DMS79 treated with DMSO at 0.1 percent for 48 hours (cell line): ENCODE measurements at places on chromosomes 1 and 21.

DNA sequence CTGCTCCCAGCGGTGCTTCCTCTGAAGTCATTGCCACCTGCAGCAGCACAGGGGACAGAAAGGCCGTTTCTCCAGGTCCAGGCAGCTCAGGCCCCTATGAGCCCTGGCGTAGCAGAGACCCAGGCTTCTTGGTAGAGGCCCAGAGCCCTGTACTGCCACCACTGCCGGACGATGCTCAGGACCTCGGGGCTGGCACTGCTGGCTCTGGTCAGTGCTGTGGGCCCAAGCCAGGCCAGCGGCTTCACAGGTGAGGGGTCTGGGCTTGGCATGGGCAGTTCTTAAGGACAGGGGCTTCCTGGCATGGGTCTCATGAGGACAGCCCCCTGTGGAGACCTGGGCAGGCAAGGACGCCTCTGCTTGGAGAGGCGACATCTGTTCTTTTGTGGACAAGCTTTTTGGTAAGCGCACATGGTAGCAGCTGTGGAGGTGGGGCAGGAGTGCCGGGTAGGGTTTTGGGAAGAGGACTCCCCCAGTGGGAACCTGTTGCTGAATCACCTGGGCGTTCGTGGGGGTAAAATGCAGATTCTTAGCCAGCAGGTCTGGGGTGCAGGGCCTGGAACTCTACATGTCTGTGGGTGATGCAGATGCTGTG is at the start of gene UMODL1:
TSS of gene UMODL1 (plus strand) at position 172 of the 592 bp plus-strand sequence. CDS start at position 172, 0 bp downstream.
- no peak for DNase-seq

DNA sequence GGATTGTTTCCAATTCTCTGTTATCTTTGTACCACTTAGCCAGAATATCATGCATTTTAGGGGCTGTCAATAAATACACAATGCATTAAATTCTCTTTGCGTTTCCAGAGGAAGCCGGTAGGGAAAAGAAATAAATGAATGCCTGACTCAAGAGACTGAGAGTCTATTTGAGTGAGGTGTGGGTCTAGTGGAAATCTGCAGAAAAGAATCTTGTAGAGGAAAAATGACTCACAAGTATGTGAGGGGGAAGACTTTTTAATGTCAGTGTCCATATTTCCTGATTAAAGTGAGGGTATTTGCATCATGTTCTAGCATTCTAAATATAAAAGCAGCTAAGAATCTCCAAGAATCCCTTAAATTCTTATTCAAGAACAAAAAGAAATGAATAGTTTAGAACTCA is 271.1 kb downstream of the PTPRC start:
- DNase-seq = no peak

DNA sequence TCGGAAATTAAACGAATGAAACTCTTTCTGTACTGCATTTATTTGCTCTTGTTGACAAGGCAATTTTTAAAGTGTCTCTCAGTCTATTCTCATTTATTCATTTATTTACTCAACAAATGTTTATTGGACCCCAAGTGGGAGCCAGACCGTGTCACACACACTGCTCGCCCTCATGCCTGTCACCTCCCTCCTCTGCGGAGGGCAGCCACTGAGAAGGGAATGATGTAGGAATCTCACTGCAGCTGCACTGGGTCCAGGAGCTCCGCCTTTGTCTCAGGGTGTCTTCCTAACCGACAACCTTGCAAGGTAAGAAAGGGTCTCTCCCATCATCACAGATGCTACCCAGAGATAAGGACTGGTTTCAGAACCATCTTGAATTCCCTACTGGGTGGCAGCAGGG is 14.1 kb upstream of the KLHDC7A start:
- no peak for DNase-seq

DNA sequence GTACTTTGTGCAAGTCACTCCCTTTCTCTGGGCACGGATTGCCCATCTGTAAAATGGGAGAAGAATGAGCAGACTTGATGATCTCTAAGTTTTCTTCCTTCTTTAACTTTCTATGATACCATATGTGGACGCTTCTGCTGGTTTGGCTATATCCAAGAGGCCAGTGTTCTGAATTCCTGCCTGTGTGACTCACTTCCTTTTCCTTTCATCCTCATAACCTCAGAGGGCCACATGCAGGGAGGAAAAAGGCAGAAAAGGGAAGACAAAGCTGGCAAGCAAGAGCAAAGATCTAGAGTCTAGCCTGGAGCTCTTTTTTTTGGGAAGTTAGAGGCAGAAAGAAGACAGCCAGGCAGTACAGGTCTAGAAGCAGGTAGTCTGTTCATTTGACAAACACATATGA is 151.2 kb downstream of the OMA1 start:
- DNase-seq = no peak

- DNase-seq = no peak
These were observed 13.6 kb downstream of the DENND1B start for GRCh38 chr1:197761654-197762053.

DNA sequence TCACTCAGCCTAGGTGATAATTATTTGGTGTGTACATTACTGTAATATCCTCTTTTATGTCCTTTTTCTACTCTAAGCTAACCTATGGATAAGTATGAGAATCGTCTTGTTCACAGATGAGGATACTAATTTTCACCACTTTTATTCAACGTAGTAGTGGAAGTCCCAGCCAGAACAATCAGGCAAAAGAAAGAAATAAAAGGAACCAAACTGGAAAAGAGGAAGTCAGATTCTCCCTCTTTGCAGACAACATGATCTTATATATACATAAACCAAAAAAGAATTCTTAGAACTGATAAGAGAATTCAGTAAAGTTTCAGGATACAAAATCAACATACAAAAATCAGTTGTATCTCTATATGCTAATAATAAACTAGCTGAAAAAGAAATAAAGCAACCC is 12.6 kb upstream of the RGL1 start:
- DNase-seq = no peak

DNA sequence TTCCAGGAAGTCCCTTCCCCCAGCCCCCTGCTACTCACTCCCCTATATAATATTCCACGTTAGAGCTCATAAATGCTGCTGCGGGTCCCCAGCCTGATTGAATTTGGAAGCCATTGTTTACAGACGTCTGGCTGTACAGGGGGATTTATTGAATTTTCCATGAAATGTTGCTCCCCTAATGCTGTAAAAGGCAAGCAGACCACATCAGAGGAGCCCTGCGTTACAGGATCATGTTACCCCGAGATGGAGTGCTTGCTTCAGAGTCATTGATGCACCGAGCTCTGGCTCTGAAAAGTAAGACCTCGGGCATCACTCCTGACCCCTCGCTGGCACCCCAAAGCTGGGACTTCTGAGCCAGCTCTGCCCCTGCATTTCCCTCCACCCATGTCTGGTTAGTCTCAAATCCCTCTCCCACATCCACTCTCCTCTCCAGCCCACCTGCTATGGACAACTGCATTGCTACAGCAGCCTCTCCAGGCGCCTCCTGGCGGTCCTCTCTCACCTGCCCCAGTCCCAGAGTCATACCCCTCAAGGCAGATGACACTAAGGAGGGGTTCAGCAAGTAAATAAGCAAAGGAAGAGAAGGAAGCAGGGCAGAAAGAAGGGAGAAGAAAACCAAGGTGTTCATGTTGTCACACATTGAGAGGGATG is 127.8 kb downstream of the TMEM53 start:
- no peak for DNase-seq

- no peak for DNase-seq
These were observed 146.4 kb downstream of the FOXD2 start for GRCh38 chr1:47584249-47584648.

- no peak for DNase-seq
These were observed 195.4 kb upstream of the PRMT6 start for GRCh38 chr1:106861110-106861509.

DNA sequence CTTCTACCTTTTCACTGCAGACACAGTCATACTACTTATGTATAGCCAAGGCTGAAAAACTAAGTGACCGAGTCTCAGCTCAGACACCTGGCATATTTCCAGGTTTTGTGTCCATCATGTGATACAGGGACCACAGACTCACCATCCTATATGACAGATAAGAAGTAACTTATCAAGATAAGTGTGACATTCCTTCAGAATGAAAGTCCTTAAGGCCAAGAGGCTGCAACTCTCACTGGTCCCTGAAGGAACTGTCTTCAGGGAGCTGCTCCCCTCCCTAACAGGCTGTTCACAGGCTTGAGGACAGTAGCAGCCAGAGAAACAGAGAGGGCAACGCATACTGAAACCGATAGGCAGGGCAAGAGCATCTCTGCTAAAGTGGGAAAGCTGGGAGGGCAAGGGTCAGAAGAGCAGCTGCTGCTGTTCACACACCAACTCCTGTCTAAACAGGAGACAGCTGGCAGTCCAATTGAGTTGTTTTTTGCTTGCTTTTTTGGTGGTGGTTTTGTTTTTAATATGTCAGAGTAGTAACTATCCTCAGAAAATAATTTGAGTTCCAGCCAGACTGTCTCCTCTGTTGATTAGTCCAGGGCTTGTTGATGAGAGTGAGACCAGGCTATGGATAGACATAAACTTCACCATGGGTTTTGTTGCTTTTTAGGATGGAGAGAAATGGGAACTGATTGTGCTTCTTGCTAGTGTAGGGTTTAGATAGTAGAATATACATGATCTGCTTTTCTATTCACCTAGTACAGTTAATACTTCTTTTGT is 67.7 kb downstream of the MACF1 start:
- peak; percentile 62 for DNase-seq

- peak; percentile 27 for DNase-seq
These were observed 70.8 kb upstream of the TENT5C start for GRCh38 chr1:117534995-117535467.

GRCh38 chr1:35575416-35575958 is 2.4 kb downstream of the TFAP2E start:
- DNase-seq = no peak

- peak; percentile 73 for DNase-seq
These were observed 631.0 kb upstream of the TMPRSS15 start for GRCh38 chr21:19034560-19034959.
